LHCN-M2 (cell line): ENCODE measurements at places on chromosomes 4 and X. TPM values are rescaled to one million over a fixed set of nuclear protein-coding genes. Genes with fewer than 3 reads are reported as not detected.

The MMAA gene
- 5.1 and 6.5 TPM in 2 replicates for total RNA-seq

The OTUD6A gene
- total RNA-seq, result not detected in 2 replicates

The KIT gene
- total RNA-seq, result not detected in 2 replicates

DNA sequence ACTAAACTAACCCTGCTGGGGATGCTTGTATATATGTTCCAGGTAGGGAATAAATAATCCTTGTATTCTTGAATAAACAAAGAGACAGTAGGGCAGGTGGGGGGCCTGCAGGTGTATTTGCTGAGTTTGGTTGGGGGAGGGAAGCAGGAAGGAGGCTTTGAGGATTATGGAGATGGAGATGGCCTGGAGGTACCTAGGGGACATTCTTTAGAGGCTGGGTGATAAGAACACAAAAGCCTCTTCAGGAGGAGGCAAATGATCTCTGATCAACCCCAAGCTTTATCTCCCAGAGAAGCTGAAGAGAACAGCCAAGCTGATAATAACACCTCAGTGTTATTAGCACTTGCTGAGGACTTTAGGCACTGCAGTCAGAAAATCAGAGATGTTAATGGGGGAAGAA, 187.7 kb downstream of the MGST2 start:
- DNase-seq, result no peak

DNA sequence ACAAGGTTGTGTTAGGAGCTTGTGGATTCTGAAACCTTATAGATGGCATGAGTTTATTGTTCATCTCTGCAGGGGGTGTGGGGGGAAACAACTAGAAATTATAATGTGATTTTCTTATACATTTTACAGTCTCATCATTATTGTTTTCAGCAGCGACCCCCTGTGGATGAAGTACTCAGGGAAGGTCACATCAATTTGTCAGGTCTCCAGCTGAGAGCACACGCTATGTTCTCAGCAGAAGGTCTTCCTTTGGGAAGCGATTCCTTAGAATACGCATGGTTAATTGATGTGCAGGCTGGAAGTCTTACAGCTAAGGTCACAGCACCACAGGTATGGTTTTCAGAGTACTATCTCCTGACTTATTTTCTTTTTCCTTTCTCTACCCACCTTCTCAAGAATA, 72.2 kb downstream of the BLTP1 start:
- peak; percentile 10 for DNase-seq

DNA sequence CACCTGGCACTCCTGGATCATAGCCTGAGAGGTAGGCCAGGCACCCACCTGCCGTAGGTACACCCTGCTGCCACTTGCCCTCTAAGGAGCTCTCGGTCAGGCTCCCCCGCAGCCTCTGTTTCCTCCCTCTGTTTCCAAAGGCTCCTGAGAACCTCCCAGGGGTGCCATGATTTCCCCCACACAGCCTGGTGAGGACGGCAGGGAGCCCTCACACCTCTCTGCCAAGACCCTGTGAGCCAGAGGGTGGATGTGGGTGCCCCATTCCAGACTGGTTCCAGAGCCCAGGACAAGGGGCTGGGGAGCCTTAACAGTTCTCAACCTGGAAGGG, 1.6 kb upstream of the ABLIM2 start:
- DNase-seq, result no peak

DNA sequence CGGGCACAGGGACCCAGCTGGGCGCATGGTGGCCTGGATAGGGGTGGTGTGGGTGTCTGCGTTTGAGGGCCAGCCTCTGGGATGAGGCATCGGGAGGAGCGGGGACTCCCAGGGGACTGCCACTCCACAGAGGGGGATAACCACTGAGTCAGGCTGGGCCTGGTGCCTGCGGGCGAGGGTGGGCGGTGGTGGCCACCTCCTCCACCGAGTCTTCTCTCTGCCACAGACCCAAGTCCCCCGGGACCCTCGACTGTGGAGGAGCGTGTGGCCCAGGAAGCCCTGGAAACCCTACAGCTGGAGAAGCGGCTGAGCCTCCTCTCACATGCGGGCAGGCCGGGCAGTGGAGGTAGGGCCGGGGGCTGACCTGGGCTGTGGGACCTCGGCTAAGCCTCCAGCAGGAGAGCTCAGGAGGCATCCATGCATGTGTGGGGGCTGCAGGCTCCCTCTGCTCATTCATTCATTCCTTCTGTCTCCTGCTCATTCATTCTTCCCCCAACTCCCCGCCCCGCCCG, 26.4 kb downstream of the DOK7 start:
- peak; percentile 21 for DNase-seq

GRCh38 chr4:57110640-57111511, 691 bp upstream of the IGFBP7 start:
- DNase-seq, result peak; percentile 76
